ENCODE measurements at places on chromosomes 11 and 22.

GRCh38 chr11:75140269-75141138 is 10.4 kb upstream of the SLCO2B1 start:
- DNase-seq: peak; percentile 69

DNA sequence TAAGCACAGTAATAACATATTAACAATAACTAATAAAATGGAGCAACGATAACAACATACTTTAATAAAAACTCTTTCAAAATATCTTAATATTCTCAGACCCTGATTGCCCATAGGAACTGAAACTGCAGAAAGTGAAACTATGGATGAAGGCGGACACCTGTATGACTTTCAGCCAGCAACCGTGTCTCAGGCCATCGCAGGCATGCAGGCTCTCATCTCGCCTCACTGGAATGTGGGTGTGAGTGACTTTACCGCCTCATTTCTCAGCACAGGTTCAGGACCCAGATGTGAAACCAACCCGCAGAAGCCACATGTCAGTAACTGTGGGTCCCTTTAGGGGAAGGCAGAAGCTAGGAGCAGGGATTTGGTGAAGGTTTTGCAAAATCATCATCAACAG is 539.1 kb downstream of the FAM181B start:
- no peak for DNase-seq

GRCh38 chr11:33719587-33719986 is 16.6 kb downstream of the CD59 start:
- DNase-seq: no peak

DNA sequence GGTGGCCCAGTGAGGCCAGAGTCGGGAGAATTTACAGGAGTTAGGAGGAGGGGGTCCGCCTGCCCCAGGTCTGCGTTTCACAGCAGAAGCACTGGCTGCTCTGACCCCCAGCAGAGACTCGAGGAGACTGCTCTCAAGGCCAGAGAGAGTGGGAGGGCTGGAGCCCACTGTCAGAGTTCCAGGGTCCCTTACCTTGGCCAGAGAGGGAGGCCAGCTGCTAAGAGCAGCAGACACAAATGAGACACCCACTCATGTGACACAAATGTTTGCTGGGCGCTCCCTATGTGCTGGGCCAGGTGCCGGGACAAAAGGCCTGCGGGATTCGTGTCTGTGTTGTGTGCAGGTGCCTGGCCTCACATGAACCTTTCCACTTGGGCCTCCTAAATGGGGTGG is 2.8 kb upstream of the TNFRSF13C start:
- no peak for DNase-seq

GRCh38 chr22:44211256-44211945 is 30.7 kb downstream of the PARVG start:
- no peak for DNase-seq

- DNase-seq: no peak
These were observed 2.6 kb upstream of the C11orf91 start for GRCh38 chr11:33703234-33703633.

- DNase-seq: no peak
These were observed 33.7 kb upstream of the MPPED1 start for GRCh38 chr22:43377896-43378704.

DNA sequence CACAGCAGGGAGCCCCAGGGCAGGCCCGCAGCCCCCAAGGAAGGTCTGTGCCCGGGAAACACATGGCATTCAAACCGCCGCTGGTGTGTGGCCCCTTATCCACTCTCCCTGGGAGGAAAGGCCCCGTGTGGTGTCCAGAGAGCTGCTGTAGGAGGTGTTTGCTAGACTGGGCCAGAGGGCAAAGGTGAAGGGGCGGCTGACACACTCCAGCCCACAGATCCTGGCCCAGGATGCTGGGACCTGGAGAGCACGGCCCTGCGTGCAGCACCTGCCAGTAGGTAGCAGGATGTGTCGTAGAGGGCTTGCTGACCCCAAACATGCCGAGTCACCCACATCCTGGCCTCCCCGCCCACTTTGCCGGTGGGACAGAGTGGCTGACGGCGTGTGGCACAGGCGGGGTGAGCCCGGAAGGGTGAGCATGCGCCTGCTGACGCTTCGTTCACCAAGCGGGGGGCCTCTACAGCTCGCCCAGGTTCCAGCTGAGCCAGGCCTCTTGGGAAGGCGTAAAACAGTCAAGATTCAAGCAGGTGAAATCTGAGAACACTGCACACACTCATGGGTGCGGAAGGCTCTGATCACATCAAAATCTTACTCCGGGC is 11.0 kb downstream of the OSBPL5 start:
- DNase-seq: no peak

DNA sequence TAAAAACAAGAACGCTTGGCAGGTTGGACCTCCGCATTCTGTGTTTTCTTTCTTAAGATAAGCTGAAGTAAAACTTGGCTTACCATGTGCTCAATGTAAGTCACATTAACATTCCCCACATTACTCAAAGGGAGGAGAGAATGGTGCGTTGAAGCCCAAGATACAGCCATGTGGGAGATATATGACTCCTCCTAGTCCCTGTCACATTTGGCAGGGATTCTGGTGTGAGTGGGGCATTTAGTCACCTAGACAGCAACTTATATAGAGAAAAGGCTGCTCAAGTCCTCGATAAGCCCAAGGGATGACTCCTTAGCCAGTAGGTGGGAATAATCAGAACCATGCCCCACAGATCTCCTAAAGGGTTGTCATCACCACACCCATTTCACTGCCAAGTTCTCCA is 4.6 kb downstream of the PRSS23 start:
- DNase-seq: no peak

GRCh38 chr22:38826801-38827200 is 17.0 kb downstream of the NPTXR start:
- no peak for DNase-seq

GRCh38 chr22:31646186-31647019 is 15.6 kb downstream of the PISD start:
- DNase-seq: no peak

DNA sequence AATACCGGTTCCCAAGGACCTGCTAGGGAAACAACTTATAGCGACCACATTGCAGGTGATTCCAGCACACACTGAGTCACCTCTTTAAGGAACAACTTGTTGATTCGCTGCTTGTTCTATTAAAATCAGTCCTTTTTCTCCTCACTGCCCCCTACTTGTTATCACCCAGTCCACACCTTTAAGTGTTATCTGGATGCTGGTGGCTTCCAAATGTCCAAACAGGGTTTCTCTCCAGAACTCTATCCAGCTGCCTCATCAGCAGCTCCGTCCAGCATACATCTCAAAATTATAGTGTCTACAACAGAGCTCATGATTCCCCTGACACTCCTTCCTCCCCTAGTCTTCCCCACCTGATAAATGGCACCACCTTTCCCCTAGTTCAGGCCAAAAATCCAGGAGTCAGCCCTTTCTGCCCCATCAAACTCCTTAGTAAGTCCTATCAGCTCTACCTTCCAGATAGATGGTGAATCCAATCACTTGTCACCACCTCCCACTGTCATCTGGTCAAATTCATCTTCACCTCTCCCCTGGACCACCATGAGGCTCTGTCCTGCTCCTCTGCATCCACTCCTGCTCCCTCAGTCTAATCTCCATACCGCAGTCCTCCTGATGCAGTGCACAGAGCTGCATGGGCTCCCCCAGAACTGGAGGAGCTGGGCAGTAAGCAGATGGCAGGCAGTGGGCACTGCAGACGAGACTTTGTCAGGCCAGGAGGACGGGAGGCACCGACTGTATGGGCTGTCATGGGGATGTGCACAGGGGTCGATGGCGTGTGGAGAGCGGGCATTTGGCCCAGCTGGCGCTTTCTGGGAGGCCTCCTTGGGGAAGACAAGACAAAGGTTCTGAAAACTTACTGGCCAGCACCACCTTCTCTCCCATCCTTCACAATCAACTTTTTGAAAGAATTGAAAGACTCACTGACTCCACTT is 19.3 kb downstream of the IL10RA start:
- DNase-seq: no peak

- DNase-seq: no peak
These were observed 118.7 kb downstream of the PAX6 start for GRCh38 chr11:31692466-31692865.

- peak; percentile 23 for DNase-seq
These were observed 585 bp upstream of the NADSYN1 start for GRCh38 chr11:71452199-71453036.

DNA sequence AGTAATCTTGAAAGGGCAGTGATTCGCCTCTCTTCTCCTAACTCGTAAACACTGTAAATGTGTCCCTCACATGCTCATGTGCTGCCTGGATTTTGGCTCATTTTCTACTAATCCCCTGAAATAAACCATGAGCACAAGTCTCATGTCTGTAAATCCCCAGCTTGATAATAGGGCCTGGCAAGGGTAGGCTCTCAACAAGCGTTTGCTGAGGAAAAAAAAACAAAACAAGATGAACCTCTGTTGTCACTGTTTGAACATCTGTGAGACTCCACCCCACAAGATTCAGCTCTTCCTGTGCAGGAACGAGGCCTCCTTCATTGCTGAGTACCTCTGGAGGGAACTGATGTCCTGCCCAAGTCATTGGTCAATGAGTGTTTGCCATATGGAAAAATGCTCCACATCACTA is 4.5 kb upstream of the CYB5R2 start:
- no peak for DNase-seq

DNA sequence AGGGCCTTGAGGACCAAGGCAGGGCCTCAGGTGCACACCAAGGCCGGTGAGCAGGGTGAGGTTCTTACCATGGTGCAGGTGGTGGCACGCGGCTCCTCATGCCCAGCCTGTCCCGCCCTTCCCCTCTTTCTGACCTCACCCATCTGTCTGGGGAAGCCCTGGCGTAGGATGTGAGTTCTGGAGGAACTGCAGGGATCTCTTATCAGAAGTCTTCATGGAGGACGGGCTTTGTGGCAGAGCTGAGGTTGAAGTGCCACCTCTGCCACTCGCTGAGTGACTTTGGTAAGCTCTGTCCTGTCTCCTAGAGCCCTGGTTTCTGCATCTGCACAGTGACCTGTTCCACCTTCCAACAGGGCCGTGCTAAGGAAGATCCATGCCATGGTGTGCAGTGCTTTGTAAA is 49.1 kb downstream of the LRRC32 start:
- DNase-seq: no peak

DNA sequence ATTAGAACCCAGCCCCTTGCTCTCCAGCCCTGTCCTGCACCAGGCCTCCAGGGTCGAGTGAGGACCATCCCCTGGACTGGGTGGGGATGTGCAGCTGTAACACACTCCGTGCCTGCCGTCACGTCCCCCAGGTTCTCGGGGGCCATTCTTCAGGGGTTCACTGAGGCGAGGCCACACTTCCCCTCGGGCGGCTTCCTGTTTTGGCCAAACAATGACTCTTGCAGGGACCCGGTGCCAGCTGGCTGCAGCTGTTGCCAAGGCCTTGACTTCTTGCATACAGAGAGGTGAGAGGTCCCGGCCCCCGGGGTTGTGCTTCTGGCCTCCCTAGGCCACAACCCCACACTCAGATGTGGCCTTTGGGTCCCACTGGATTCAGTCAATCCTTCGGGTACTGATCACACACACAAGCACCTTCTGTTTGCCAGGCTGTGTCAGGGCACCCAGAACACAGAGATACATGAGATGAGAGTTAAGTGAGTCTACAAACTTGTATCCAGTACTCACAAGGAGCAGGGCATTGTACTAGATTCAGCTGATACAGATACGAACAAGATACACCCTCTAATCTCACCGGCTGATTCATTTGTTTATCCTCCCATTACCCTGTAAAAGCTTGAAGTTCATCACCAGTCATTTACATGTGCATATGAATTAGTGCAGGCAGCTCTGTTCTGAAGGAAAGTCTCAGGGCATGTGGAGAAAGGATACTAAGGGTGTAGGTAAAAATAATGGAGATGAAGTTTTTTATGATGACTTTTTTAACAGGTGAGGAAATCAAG is 32.9 kb downstream of the LRRC32 start:
- no peak for DNase-seq

GRCh38 chr11:92222701-92223100 is 1.9 kb upstream of the FAT3 start:
- DNase-seq: no peak

DNA sequence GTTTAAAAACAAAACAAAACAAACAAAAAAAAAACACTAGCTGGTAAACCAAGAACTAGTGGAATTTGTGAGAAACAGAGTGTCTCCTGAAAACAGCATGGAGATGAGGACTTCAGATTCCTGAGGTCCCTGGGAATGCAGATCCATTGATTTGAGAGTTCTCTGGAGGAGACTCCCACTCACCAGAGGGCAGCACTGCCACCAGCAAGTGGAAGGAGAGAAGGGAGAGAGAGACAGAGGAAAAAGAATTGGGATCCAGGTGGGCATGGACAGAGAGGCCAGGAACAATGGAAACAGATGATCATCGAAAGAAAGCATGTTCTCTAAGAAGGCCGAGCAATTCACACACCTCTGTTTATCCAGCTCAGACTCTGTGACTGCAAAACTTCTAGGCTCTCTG is 31.8 kb downstream of the ETS1 start:
- no peak for DNase-seq

DNA sequence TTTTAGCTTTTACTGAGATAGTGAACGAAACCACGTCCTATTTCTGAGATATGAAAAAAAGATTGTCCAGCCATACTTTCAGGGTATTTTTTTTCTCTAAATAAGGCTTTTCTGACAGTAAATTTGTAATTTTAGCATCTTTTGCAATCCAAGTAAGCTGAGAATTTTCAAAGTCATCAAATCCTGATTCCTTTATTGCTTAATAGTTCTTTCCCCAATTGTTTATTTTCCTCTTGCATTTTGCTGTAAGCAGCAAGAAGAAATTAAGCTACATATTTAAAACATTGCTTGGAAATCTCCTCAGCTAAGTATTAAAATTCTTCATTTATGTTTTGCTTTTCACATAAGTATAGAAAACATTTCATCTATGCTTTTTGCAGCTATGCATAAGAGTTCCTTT is 493.3 kb upstream of the CCDC179 start:
- DNase-seq: no peak

DNA sequence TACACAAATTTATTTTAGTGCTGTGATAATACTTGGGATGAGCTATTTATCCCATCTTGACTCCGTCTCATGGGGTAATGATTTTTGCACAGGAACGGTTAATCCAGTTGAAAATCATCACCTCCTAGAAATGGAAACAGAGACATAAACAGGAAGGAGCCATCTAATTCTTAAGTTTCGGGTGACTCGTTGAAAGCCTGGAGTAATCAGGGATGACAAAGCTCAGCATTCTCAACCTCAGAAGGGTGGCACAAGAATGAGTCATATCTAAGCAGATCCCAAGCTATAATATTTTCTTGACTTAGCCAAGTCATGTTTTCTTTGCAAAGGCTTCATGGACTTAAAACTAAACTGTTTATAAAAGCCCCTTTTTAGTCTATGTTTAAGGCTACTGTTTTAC is 280.8 kb upstream of the CCDC90B start:
- DNase-seq: no peak

GRCh38 chr22:41288245-41288946 is 2.4 kb upstream of the RANGAP1 start:
- DNase-seq: no peak

- no peak for DNase-seq
These were observed 634 bp downstream of the TIMM8B start for GRCh38 chr11:112085822-112086421.

GRCh38 chr11:75173336-75173735 is 22.4 kb downstream of the SLCO2B1 start:
- no peak for DNase-seq

- DNase-seq: no peak
These were observed 108.8 kb upstream of the CD44 start for GRCh38 chr11:35029979-35030682.

- DNase-seq: no peak
These were observed 487.8 kb downstream of the BUD13 start for GRCh38 chr11:116285026-116285425.
